ENCODE measurements at places on chromosomes 1 and 21.
A peak's percentile ranks its signal among the peaks of the same experiment; 100 is the strongest.

DNA sequence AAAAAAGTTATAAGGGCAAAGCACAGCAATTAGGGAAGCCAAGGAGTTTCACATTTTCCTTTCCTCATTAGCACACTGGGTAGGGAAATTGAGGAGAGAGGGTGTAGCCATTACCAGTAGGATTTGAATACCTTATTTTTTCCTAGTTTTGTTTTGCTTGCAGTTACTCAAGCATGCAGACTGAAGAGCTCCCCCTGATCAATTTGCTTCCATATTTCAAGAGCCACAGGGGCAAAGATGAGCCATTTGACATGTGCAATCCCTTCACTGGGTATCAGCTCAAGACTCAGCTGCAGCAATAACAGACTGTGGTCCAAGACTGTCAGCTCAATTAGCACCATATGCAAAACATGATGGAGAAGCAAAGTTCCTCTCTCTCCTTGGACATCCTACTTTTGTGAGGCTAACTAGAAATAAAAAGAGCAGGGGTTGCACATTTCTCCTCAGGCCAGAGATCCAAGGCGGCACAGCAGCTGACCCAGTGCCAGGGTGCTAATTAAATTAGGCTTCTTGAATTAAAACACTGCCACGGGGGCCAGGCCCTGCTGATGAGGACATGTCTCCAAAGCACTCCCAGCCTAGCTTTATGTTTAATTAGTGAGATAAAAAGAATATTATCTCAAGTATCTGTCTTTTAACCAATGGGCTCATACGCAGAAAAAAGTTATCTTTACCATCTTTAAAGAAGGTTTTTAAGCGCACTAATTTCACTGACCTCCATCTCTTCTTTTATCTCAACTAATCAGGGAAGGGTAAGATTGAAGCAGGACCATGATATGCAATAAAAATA, 36.7 kb upstream of the LRRC53 start:
- DNase-seq: no peak

DNA sequence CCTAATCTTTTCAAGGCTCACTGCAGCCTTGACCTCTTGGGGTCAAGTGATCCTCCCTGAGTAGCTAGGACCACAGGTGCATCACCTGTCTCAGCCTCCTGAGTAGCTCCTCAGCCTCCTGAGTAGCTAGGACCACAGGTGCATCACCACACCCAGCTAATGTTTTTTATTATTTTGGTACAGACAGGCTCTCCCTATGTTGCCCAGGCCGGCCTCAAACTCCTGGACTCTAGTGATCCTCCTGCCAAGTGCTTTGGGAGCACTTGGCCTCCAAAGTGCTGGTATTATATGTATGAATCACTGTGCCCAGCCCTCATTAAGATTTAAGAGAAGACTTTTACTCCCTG, 58.5 kb upstream of the S1PR1 start:
- DNase-seq: no peak

- no peak for DNase-seq
These were observed 424.5 kb upstream of the DAB1 start for GRCh38 chr1:57848406-57848805.

- no peak for DNase-seq
These were observed 293.3 kb downstream of the SDCCAG8 start for GRCh38 chr1:243549108-243549507.

- no peak for DNase-seq
These were observed 24.3 kb downstream of the KCNJ6 start for GRCh38 chr21:37891972-37892371.

DNA sequence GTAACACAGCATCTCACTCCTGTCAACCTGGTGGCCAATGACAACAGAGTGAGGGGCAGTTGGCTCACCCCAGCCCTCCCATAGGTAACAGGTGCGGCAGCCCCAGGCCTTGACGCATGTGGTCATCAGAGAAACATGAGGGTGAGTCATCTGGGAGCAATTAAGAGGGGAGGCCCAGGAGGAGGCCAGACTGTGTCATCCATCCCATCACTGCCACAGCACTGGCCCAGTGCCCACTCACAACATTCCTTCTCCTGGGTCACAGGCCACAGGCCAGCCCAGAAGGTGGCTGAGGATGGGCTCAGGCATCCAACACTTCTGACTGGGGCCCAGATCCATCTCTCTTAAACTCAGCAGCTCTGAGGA, 17.1 kb downstream of the TEX35 start:
- no peak for DNase-seq

- no peak for DNase-seq
These were observed 116.4 kb downstream of the PBX1 start for GRCh38 chr1:164675342-164675904.

GRCh38 chr1:15988856-15989736, 13.2 kb upstream of the ZBTB17 start:
- no peak for DNase-seq

DNA sequence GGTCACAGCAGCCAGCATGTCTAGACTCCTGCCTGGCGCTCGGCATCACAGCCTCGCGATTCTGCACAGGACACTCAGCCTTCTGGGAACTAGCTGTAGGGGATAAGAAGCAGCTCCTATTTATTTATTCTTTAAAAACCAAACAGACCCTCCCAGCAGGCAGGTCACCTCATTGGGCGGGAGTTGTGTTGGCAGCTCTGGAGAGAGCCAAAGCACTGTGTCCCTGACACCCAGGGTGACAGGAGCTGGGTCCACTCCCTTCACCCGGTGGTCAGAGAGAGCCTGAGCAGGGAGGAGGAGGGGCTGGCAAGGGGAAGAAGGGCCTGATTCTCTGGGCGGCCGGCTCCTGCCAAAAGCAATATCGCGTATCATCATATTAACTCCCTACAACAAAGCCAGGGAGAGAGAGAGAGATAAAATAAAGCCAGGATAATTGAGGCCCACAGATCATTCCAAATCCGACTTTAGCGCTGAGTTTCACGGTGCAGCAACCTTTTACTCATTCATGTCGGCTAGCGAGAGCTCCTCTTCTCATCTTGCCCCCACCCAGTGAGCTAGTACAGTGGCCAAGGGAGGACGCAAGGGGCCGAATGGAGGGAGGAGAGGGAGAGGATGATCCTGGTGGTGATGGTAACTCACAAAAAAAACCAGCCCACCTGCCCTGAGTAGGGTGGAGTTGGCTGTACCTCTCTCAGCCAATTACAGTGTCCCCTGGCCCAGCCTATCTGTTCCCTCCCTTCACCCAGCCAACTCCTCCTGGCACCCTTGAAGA, 79.8 kb upstream of the IFFO2 start:
- no peak for DNase-seq

DNA sequence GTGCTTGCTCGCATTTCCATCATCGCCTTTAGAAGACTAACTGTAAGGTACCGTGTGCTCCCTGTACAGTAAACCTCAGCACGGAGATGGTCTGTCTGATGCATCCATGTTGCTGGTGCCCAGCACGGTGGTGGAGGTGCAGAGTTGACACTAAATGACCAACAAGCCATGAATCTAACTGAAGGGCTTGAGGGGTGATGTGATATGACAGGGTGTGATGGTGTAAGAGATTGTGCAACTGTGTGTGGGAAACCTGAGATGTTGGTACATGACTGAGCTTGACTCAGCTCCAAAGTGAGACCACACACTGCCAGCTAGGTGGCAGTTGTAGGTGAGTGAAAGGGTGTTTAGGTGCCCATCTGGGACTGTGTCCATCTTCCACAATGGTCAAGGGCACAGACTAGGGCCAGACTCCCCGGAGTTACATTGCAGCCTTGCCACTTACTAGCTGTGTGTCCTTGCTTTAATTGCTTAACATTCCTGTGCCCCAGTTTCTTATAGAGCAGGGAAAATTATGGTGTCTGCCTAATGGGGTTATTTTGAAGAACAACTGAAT, 21.4 kb downstream of the SLC2A1 start:
- DNase-seq: peak; percentile 35

All from CD4-positive, alpha-beta T cell treated with Interleukin-17A for 1 hour (primary cell).